ENCODE measurements at places on chromosomes 11 and 22.

GRCh38 chr11:69686856-69687255, 11.7 kb upstream of the LTO1 start:
- no peak for DNase-seq

- DNase-seq: peak; percentile 75
Observed at GRCh38 chr11:68942751-68943271, 38.0 kb downstream of the MRGPRD start.

- no peak for DNase-seq
Observed at GRCh38 chr11:70605846-70606245, 207.5 kb downstream of the CTTN start.

- DNase-seq: no peak
Observed at GRCh38 chr11:126870021-126870420, 130.5 kb downstream of the KIRREL3 start.

GRCh38 chr11:36265793-36266628, 23.2 kb downstream of the COMMD9 start:
- DNase-seq: peak; percentile 63

All from H4 (cell line).